Hippocampal formation (tissue), 2 donors: ENCODE measurements at places on chromosomes 7 and 10.

DNA sequence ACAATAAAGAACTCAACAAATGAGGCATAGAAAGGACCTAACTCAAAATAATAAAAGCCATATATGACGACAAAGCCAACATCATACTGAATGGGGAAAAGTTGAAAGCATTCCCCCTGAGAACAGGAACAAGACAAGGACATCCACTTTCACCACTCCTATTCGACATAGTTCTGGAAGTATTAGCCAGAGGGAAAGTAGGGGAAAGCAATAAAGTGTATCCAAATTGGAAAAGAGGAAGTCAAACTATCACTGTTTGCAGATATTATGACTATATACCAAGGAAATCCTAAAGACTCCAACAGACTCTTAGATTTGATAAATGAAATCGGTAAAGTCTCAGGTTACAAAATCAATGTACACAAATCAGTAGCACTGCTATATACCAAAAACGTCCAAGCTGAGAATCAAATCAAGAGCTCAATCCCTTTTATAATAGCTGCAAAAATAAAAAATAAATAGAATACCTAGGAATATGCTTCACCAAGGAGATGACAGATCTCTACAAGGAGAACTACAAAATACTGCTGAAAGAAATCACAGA lies 4.8 kb downstream of the ANXA7 start:
- no peak for DNase-seq

DNA sequence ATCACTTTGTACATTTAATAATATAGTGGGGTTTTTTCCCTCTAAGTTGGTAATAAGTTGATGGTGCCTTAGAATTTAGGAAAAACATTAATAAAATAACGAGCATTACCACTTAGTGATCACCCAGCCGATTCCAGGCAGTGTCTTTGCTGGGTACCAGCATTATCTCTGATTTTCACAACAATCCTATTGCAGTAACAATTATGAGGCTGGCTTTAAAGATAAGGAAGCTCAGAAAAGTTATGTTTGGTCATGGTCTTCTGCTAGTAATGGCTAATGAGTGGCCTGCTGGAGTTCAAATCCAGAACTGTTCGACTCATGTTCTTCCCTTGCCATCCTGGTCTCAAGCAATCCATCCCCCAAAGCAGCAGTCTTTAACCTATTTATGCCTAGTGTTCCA lies 127.9 kb downstream of the CNNM2 start:
- no peak for DNase-seq

DNA sequence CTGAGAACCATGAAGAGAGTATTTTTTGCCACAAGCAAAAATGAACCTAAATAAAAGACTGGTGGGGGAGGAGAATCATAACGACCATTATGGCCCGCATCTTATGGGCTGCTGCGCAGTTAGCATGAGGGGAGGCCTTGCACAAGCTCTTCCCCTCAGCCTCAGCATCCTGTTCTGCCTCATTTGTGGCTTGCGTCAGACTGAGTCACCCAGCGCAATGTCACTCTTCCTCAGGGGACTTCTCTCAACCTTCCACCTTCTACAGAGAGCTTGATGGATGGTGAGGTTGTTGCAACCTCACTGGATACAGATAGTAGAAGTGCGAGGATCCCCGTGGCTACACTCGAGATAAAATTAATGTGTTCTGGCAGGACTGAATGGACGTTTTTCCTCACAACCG lies 16.8 kb upstream of the GPR15LG start:
- no peak for DNase-seq

DNA sequence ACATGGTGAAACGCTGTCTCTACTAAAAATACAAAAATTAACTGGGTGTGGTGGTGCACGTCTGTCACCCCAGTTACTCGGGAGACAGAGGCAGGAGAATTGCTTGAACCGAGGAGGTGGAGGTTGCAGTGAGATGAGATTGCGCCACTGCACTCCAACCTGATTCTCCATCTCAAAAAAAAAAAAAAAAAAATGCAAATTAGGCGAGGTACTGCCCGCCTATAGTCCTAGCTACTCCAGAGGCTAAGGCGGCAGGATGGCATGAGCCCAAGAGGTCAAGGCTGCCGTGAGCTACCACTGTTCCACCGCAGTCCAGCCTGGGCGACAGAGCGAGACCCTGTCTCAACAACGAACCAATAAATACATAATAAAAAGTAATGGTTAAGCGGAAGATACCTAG lies 1.1 kb upstream of the EIF4H start:
- no peak for DNase-seq

DNA sequence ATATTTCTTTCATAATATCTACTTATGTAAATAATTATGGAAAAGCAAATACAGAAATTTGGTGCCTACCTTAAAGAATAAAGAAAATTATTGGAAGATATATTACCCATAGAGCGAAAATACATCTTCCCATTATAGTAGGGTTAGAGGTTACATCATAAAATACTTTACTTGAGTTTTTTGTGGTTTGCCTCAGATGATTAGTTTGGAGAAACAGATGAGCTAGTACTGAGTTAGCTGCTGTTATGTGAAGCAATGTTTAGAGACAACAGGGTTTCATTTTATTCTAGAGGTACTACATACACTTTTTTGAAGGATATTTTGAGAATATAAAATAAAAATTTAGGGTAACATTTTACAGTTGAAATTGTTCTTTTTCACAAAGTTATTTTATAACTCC lies 2.9 kb upstream of the MLLT10 start:
- no peak for DNase-seq

DNA sequence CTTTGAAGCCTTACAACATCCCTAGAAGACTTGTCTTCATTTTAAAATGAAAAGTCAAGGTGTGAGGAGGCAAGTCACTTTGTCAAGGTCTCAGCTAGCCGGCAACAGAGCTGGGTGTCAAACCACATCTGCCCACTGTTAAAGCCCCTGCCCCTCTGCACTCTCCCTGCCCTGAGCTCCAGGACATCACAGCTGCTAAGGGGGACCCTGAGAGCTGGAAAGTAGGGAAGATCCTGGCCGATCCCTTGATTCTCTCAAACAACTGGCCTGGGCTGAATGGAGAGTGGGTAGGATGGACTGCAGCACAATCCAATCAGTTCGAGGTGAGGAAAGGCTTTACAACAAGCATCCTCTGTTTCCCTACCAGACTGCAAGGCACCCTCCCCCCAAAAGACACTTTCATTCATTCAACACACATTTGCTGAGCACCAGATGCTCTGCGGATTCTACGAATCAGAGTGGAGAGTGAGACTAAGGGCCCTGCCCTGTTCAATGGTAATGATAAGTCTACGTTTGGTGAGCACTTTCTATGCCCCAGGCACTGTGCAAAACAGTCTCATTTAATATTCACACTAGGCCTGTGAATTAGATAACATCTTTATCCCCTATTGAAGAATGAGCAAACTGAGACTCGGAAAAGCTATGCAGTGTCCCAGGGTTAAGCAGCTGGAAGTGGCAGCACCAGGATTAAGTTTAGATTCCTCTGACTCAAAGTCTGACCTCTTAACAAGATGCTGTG lies 148.1 kb downstream of the HERPUD2 start:
- no peak for DNase-seq

GRCh38 chr7:20998309-20998708 lies 211.6 kb upstream of the SP8 start:
- no peak for DNase-seq

DNA sequence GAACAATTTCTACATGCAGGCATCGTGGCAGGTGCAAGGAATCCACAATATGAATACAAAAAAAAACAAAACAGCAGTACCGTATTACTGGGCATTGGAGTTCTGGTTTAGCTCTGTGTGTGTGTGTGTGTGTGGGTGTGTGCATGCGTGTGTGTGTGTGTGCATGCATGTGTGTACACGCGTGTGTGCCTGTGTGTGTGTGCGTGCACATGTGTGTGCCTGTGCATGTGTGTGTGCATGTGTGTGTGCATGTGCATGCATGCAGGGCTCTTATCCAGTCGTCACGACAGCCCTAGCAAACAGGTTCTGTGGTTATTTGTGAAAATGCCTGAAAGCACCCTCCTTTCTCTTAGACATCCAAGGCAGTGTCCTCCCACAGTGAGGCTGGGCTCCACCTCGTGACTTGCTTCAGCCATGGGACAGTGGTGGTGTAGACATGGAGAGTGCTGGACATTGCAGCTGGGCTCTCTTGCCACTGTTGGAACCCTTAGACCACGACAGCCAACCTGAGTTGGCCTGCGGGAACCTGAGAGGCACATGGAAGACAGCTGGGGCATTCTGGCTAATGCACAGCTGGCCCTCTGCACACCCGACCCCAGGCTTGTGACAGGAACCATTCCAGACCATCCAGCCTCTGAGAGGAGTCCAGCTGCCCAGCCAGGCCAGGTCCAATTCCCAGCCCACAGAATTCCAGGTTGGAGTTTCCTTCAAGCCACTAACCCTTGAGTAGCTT lies 173.4 kb upstream of the SHH start:
- no peak for DNase-seq

DNA sequence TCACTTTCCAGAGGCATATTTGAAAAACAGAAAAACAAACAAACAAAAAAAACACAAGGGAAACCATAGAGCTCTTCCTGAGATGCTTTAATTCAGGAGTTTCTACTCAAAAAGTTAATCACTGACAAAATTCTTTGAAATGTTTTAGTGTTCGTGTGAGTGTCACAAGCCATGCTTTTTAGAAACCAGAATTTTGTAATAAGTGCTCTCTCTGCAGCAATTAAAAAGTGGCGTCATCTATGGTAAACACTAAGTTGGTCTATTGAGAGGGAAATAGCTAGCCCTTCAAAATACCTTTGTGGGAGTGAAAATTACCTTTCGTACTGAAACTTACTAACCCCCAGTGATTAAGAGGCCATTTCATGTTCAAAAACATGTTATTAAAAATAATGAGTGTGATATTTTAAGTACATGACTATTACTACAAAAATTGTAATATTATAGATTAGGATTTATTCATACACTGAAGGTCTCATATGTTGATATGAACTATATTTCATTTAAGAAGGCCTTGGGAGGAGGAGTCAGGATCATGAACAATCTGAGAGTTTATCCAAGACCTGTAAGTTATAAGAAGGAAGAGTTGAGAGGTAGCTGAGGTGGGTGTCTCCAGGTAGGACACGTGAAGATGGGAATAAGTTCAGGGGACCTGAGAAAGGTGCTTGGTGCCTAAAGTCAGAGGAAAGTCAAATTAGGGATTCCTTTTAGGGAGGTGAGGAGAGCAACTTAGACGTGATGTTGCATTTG lies 94.6 kb downstream of the PPP1R9A start:
- DNase-seq: no peak

GRCh38 chr10:102131286-102132170 lies 1.3 kb upstream of the PPRC1 start:
- DNase-seq: no peak

GRCh38 chr7:117692338-117692737 lies 180.9 kb downstream of the CTTNBP2 start:
- no peak for DNase-seq

- no peak for DNase-seq
Observed at GRCh38 chr10:66071907-66072306, 853.9 kb upstream of the LRRTM3 start.

DNA sequence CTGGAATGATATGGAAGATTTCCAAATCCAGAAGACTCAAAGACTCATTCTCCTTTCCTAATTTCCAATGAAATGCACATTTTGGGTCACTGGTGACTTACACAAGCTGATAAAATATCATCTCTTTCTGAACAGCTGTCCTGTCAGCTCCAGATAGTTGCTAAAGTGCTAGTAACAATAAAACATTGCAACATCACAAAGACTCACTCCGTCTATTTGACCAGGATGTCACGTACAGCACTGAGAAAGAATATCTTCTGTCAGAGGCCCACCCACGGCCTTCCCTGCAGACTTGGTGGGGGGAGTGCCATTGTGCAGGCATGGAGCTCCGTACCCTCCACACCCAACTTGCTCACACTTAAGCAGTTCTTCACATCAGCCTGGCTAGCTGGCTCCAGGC lies 78.9 kb upstream of the EGR2 start:
- no peak for DNase-seq

- no peak for DNase-seq
Observed at GRCh38 chr7:98329791-98330373, 48.4 kb downstream of the BRI3 start.

- no peak for DNase-seq
Observed at GRCh38 chr7:42574685-42575084, 337.2 kb downstream of the C7orf25 start.

DNA sequence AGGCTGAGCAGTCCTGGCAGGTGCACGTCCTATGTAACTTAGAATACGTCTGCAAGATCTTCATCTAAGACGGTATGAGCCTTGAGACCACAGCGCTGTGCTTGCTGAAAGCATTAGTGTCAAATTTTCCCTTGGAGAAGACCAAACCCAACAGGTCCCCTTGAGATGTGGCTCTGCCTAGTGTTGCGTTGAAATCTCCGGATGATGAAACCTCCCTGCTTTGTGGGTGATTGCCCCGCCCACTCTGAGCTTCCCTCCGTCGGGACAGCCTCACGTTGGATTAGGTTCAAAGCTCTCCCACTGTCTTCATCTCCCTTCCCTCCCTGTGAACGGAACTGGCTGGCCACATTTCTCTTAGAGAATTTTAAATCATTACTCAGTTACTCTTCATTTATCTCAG lies 102.0 kb downstream of the ADARB2 start:
- no peak for DNase-seq

DNA sequence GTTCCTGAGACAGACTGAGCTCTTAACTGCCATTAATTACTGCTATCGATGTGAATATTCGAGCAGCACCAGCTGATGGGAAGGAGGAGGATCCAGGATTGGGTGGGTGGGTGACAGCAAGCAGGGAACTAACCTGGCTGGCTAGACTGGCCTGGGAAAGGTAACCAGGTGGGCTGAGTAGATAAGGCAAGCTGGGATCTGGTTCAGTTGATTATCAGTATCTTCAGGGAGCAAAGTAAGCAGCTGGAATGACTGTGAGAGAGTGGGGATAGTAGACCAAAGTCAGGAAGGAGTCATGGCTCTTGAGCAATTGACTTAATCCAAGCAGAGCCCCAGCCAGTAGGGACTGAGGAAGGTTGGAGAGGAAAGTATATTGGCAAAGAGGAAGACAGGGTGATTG lies 46.9 kb upstream of the KMT2E start:
- DNase-seq: no peak

GRCh38 chr10:130358981-130359650 lies 222.9 kb downstream of the GLRX3 start:
- no peak for DNase-seq

DNA sequence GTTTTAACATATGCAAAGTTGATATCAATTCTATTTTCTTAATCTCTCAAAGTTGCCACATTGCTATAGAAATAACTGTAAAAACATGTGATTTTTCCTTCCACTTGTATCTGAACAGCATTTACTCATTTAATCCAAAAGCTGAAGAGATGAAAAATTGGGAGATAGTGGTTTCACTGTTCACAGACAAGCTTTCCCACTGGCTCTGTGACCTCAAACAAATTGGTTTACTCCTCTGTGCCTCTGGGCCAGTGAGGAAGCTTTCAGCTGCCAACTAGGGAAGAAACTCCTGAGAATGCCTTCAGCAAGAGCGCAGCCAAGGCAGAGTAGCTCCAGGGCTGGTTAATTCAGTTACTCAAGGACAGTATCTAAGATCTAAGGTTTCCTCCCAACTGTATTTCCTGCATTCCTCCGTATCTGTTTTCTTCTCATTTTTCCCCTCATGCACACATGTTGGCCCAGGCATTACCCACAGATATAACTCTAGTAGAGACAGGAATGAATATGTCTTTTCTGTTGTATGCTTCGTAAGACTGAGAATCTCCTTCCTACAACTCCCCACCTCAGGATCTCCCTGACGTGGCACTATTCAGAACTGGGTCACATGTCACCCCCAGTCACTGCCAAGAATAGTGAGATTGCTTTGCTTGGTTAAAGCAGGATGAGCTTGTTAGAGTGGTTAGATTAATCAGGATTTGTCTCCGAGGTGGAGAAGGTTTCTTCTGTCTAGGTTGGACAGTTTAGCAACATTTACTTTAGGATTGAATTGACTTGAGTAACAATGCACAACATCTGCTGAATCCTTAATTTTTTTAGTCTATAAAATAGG lies 315.7 kb downstream of the NRG3 start:
- no peak for DNase-seq
